ENCODE measurements at places on chromosomes 2 and 18.

DNA sequence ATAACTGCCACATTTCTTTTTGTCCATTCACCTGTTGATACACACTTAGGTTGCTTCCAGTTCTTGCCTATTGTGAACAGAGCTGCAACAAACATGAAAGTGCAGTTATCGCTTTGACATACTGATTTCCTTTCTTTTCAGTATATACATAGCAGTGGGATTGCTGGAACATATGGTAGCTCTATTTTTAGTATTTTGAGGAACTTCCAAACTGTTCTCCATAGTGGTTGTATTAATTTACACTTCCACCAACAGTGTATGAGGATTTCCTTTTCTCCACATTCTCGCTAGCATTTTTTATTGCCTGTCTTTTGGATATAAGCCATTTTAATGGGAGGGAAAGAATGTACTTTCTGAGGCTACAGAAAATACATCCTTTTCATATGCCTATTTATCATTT lies 167.4 kb downstream of the GULP1 start:
- no peak for DNase-seq

- DNase-seq, result peak; percentile 47
These were observed 73.2 kb downstream of the MAP4K4 start for GRCh38 chr2:101770726-101771125.

GRCh38 chr18:22800551-22800951 lies 132.6 kb upstream of the RBBP8 start:
- peak; percentile 68 for DNase-seq

GRCh38 chr2:57440437-57440836 lies 606.2 kb upstream of the VRK2 start:
- DNase-seq, result no peak

DNA sequence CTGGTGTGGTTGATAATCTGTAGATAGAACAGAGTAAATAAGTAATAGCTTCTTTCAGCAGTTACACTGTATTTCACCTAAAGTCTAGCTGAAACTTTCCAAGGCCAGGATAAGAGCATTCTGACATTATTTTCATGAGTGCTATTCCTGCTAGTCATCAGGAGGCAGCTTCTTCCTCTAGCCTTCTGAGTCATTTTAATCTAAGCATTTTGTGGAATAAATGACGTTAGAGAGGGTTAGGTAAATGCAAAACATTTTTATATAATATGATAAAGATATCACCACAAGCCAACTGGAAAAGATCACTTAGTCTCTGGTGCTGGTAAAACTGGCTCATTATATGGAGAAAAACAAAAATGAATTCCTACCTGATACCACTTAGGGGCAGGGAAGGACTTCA lies 138.5 kb downstream of the MEP1B start:
- peak; percentile 69 for DNase-seq

GRCh38 chr2:238700117-238700457 lies 147.8 kb upstream of the TWIST2 start:
- DNase-seq, result peak; percentile 79

DNA sequence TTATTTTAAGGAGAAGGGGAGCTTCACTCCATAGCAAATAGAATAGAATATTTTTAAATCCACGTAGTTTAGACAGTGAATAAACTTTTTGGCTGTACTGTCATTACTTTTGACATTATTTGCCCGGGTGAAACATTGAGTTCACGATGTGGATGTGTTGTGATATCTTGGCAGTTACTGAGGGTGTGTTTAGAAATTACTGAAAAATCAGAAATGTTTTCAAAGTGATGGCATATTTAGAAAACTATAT lies 769 bp upstream of the FAM98A start:
- no peak for DNase-seq

DNA sequence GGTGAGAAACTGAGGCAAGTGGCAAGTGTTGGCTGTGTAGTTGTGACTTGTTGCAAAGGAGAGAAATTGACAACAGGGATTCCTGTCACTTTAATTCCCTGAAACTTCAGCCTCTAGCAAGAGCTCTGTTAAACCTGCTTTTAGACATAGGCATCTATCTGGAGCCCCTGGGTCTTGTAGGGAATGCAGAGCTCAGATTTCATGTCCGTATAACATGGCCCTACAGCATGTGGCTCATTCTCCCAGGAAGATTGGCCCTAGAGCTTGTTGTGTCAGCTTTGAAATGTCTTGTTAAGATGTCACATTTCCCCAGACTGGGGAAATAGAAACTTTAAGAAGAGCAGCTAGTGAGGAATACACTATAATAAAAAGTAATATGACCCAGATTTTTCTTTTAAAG lies 115.8 kb downstream of the POLE4 start:
- no peak for DNase-seq

Measured in fibroblast of mammary gland (primary cell).